SK-N-MC (cell line): ENCODE measurements at places on chromosomes 5 and 9.
A peak's percentile ranks its signal among the peaks of the same experiment; 100 is the strongest.

DNA sequence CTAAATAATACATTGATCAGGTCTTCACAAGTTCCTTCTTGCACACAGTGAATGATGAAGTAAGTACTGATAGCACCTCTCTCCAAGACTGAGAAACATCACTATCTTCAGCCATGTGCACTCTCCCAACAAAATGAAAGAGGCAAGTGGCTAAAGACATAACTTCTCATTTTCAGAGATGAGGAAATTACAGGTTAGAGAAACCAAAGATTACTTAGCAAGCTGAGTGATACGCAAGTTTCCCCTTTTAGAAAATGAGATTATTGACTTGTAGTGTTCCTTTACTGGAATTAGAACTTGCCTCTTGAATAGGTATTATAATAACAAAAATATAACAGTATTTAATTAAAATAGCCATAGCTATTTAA is 21.6 kb downstream of the CEMIP2 start:
- DNase-seq, result no peak

- DNase-seq, result peak; percentile 12
Measured at GRCh38 chr5:53730943-53731342, 170.5 kb downstream of the NDUFS4 start.

GRCh38 chr5:124719113-124719967 is 27.1 kb downstream of the ZNF608 start:
- DNase-seq, result no peak

GRCh38 chr5:76403766-76404222 is 709 bp downstream of the IQGAP2 start:
- no peak for DNase-seq

DNA sequence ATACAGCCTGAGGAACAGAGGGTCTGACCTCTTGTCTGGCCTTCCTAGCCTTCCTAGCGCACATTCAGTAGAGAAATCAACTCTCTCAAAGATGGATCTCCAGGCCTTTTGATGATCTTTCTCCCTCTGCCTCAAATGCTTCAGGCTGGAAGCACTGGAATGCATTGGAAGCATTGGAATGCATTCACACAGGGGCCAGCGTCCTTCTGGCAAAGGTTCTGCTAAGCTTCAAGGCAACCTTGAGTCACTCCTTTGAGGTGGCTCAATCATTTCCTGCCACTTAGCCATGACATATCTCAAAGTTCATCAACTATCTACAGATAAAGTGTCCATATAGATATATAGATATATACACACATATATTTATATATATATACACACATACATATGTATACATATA is 42.9 kb downstream of the OR2K2 start:
- DNase-seq, result no peak

- DNase-seq, result no peak
Measured at GRCh38 chr5:15002173-15002572, 130.6 kb upstream of the ANKH start.

DNA sequence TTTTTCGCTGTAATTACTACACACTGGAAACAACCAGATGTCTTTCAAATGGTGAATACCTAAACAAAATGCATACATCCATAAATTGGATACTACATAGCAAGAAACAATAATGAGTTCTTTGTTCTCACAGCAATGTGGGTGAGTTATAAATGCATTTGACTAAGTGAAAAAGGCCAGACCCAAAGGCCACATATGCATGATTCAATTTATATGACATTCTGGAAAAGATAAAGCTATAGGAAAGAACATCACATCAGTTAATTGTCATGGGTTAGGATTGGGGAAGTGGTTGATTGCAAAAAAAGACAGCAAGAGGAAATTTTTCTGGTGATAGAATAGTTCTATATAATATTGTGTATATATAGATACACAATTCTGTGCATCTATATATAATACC is 198.9 kb downstream of the CYLC2 start:
- DNase-seq, result no peak

- no peak for DNase-seq
Measured at GRCh38 chr9:80177949-80178480, 606.2 kb downstream of the TLE4 start.

GRCh38 chr9:131046581-131047202 is 37.7 kb downstream of the LAMC3 start:
- DNase-seq, result no peak

GRCh38 chr9:33778700-33779351 is 16.5 kb upstream of the PRSS3 start:
- DNase-seq, result peak; percentile 32

DNA sequence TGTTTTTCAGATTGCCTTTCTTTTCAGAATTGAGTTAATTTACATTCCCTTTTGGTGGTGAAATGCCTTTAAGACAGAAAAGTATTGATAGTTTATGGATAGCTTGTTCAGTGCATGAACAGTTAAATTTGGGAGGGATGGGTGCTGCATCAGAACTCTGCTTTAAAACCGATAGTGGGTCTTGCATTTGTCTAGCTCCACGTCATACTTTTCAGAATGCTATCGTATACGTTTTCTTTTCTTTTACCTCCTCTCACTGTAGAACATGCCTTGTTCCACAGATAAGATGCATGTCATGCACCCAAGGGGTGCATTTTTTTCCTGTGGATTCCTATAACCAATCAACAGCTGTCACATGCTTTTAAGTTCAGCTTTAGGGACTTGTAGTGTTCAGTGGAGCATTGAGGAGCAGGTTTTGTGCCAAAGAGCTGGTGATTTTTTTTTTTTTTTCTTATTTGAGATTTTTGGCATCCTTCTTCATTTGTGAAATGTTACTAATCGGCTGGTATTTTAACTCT is 2.3 kb downstream of the SLC44A1 start:
- DNase-seq, result no peak

DNA sequence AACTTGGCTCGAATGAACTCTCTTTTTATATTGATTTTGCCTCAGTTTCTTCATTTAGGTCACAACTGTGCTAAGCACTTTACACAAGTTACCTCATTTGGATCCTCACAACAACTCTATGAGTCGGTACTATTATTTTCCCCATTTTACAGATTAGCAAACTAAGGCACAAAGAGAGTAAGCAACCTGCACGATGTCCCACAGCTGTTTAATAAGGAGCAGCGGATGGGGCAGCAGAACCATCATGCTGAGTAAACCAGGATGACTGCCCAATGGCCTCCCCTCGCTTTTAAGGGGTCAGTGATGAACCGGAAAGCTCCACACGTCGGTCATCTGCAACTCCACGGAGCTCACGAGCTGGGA is 607 bp downstream of the PRELID2 start:
- DNase-seq, result no peak

DNA sequence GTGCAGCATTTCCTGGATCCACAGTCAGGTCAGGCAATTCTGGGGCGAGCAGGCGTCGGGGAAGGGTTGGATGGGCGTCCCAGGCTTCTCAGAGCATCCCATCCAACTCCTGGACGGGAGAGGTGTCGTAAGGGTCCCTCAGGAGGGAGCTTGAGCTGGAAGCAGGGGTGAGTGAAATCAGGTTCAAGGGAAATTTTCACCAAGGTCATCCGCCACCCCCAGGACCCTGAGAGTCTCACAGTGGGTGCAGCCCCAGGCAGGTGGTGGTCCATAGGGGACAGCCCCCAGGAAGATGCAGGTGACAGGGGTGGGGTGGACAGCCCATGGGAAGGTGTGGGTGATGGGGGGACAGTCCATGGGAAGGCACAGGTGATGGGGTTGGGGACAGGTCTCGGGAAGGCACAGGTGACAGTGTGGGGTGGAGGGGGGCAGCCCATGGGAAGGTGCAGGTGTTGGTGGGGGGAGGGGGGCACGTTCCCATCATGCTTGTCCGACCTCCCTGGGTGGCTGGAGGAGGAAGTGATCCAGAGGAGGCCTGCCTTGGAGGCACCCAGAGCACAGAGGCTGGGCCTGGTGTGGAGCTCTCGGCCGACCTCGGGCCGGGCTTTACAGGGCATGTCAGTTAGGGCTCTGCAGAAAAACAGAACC is 48.9 kb downstream of the AHRR start:
- no peak for DNase-seq

DNA sequence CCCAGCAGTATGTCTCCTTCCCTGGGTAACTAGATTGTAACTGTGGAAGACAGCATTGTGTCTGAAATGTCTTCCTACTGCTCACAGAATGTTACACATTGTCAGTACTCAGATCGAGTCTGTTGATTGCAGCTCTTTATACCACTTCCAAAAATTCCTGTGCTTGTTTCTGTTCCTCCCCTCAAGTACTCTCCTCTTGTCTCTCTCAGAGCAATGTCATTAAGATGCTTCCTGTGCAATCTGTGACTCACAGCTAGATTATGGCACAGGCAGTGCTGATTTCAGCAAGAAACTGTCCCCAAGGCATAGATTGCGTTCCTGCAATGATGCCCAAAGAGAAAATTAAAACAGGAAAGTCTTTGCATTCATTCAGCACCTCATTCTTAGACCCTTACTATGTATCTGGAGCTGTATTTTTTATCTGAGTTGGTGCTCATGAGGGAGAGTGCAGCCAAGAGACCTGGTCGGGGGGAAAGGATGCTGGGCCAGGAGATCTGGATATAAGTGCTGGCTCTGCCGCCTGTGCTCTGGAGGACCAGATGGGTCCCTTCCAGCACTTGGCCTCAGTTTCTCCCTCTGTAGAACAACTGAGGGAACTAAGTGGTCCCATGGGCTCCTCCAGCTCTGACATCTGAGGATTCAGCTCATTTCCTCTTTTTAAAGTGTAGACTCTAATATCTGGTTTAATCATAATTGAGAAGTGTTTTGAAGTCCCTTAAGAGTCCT is 40.8 kb upstream of the GNPDA1 start:
- DNase-seq, result peak; percentile 98

GRCh38 chr5:59709846-59710245 is 183.7 kb downstream of the PDE4D start:
- DNase-seq, result peak; percentile 61

DNA sequence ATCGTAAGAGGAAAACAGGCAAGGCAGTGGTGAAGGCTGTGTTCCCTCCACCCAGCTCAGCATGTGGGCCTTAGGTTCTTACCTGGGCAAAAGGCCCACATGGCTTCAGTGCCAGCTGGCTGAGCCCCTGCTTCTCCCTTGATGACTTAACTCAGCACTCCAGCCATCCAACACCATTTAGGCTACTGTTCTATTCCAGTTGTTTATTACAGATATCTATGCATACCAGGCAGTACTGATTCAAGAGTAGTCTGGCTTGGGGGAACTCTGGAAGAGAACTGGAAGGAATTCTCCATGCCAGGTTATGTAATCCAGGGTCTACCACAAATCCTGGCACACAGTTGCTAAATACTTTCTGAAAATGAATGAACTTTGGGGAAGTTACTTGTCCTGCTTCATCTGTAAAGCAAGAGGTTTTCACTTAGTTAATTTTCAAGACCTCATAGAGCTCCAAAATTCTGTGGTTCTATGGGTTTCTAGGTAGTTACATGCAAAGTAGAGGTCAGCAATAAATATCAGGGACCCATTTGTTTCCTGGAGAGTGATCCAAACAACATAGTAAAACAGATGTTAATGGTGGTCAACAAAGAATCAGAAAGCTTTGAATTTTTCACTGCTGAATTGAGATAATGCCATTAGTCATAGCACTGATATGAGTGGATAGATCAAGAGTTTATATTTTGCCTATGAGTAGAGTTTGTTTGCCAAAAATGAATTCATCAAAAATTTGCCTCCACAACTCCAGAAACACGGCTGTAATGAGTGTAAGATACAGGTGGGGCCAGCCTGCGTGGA is 88.2 kb upstream of the OSMR start:
- DNase-seq, result no peak

- no peak for DNase-seq
Measured at GRCh38 chr9:4152876-4153275, 147.0 kb downstream of the GLIS3 start.

- no peak for DNase-seq
Measured at GRCh38 chr9:137731947-137732813, 113.4 kb downstream of the EHMT1 start.

GRCh38 chr5:81768935-81769452 is 18.1 kb upstream of the SSBP2 start:
- no peak for DNase-seq

GRCh38 chr5:168057905-168058304 is 233.5 kb upstream of the WWC1 start:
- no peak for DNase-seq

DNA sequence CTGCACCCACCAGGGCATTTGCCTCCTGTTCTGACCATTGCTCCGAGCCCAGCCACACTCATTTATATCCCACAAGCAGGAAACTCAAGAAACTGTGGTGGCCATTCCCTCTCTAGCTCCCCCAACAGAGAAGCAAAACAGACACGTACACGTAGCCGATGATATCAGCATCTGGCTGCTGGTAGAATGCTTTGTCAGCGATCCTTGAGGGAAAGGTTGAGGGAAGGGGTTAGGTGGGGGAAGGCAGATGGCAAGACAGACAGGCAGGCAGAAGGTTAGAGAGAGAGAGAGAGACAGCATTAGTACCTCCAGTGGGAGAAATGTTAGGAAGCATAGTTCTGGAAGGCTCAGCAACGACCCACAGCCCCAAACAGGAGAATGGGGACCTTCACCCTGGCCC is 7.8 kb downstream of the HIGD2A start:
- no peak for DNase-seq

DNA sequence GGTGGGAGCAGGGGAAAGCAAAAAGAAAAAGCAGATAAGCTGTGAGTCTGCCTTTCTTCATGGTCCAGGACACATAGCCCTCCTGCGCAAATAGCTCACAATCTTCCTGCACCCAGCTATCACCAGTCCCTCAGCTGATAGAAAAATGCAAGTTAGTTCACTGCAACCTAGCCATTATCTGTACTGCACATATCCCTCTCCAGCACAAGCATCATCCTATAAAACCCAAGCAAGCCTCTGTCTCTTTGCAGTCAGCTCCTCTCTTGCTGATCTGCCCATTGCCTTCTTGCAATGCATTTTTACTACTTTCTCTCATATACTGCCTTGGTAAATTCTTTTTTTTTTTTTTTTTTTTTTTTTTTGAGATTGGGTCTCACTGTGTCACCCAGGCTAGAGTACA is 20.0 kb upstream of the MSANTD3 start:
- DNase-seq, result no peak

DNA sequence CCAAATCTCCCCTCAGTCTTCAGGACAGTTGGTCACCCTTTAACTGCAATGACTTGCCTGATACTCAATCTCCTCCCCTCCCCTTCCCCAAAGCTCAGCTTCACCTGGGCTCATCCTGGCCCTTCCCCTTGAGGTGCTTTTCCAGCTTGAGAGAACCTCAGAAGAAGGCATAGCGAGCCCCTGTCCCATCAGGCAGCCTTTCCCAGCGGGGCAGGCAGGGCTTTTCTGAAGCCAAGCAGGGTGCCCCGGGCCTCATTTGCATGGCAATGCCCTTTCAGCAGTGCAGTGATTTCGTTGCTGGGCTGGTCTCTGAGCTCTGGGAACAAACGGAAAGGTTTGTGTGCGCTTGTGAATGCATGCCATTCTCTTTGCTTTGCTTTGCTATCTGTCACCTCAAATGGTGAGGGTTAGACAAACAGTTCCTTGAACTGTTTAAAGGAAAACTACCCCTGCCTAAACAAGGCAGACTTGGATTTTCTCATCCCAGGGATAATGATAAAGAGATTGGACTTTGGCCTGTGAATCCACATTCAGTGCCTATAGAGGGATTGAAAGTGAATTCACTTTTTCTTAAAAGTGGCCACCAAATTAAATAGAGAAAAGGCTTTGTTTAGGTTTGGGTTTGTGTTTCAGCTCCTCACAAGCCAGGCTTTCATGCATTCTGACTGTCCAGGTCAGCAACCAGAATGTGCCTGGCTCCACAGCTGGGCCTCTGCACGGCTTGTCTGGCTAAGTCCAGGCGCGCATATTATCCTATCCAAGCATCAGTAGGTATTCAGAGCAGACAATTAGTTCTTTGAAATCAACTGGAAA is 165.3 kb downstream of the ZNF608 start:
- no peak for DNase-seq
